ENCODE measurements at places on chromosomes 7 and 10.

DNA sequence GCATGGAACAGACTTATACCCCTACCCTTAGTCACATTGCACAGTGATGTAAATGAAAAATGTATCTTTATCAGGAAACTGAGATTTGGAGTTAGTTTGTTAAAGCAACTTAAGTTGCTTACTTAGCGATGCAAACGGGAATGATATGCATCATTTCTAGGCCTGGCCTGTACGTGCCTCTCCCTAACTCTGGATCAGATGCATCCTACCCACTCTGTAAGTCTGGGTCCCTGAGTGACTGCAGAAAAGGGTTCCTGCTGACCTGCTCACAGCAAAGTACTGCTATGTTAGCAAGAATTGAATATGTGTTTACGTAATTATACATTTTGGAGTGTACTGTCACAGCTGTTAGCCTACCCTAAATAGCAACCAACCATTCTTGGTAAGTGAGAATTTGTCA, 30.7 kb upstream of the PRTFDC1 start:
- no peak for DNase-seq

GRCh38 chr10:100972904-100973535, 3.7 kb downstream of the SEMA4G start:
- no peak for DNase-seq

- DNase-seq: no peak
Measured at GRCh38 chr10:48249763-48250351, 24.6 kb downstream of the FRMPD2 start.

DNA sequence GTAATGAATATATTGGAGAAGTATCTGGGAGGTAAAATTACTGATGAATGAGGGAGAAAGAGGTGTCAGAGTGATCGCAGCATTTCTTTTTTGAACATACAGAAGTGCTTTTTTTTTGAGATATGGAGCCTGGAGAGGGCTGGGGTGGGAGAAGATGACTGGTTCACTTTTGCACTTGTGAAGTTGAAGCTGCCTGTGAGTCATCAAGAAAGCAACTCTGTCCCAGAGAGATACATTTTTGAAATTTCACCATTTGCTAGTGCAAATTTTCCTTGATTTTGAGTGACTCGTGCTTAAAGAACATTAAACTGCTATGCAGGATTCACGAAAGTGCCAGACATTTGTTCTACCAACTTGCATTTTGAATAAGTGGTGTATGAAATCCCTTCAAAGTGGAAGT, 81.8 kb downstream of the ADRA2A start:
- DNase-seq: no peak

- DNase-seq: no peak
Measured at GRCh38 chr10:128926711-128927110, 540.3 kb upstream of the MGMT start.

DNA sequence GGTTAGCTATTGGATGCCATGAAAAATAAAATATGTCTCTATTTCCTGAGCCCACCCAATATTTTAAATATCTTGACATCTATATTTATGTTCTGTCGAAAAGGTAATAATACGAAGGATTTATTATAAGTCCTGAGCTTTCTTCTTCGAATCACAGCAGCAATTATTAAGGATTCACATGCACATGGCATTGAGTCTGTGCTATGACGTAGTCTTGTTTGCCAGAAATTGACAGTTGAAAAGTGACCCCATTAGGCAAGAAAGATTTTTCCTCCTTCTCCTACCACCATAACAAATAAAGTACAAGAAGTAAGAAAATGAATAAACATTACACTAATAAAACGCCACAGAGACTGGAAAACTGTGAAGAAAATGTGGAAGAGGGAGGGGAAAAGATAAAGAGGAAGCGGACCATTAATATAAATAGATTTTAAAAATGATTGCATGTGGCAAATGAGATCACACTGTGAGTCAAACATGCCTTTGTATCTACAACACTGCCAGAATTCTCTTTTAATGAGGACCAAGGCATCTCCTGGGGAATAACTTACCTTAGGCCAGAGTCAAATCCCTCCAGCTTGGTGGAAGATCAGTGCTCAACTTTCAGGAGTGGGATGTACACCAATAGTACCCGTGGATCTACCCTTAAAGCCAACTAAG, 21.6 kb downstream of the FZD1 start:
- no peak for DNase-seq

DNA sequence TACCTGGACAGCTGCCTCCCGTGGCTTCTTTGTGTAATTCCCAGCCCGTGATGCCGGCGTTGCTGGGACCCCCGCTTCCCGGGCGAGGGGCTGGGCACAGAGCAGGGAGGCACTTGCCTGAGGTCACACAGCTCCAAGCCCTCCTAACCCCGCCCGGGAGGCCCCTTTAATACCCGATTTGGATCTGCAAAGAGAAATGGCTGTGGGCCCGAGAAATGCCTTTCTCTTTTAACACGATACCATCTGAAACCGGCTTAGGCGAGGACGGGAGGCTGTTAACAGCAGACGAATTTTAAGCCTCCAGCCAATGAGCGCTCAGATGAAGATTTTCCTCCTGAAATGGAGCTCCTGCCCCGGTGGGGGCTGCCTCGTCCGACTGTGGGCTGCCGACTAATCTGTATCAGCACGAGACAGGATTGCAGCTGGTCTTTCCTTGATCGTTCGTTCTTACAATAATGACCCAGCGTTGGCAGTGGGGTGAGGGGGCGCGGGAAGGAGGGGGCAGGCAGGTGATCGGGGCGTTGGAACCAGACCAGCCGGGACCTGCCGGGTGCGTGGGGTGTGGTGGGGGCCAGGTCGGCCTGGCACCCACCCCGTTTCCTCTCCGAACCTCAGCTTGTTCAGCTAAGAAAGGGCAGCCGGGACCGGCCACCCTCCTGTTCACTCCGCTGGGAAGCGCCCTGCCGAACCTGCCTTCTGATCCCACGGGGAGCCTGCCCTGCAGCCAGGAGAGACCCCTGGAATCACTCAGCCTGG, 36.2 kb upstream of the FOXL3 start:
- DNase-seq: no peak

DNA sequence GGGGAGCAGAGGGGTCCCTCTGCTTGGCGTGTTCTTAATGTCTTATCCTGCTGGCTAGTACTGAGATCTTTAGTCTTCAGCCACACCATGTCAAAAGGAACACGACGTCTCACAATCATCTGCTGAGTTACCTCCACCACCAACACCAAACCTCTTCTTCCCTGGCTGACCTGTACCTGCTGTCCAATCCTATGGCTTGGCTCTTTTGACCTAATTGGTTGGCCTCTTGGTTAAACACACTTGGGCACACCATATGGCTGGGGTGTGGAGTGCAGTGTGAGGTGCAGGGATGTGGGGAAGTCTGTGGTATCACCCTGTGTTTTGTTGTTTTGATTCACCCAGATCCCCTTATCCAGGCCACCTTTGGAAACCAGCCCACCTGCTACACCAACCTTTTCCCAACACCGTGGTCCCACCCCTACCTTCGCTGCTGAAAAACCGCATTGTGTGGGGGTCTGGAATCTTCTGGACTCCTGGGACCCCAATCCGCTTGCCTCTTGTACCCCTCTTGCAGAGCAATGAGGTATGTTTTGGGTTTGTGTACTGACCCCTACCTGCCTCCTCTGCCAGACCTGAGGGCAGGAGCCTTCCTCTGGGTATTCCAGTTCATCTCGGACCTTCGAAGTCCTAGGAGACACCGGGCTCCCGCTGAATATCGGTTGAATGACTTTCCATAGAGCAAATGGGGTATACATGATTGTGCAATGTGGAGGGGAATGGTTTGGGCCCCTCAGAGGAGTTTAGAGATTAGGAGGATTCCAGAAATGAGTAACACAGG, 2.8 kb upstream of the LBX1 start:
- DNase-seq: no peak

DNA sequence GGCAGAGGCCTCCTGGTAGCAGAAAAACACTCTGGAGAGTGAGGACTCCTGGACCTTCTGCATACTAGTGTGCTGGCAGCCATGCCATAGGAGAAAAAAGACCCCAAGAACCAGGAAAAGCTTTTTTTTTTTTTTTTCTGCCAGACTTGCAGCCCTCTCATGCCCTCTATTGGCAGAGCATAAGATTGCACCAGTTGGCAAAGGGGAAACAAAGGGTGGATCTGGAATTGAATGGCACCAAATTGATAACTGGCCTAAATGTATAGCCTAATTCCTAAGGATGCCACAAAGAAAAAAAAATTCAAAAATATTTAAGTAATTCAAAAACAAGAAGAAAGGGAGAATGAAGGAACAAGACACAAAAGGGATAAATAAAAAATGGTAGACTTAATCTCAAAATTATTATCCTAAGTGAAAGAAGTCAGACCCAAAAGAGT, 112.5 kb upstream of the GHITM start:
- no peak for DNase-seq

GRCh38 chr10:113732966-113733365, 18.5 kb upstream of the PLEKHS1 start:
- no peak for DNase-seq

- no peak for DNase-seq
Measured at GRCh38 chr10:93859049-93859655, 34.6 kb upstream of the SLC35G1 start.

DNA sequence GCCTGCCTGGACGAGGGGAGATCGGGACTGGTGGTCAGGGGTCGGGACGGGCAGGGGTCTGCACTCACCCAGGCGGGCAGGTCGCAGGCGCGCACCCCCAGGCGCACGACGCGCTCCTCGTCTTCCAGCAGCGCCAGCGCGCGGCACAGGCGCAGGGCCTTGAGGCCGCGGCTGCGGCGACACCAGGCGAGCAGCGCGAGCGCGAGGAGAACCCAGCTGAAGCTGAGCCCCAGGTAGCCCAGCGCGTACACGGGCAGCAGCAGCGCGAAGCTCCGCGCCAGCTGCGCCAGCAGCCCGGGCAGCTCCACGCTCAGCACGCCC, 328 bp downstream of the ESYT2 start:
- DNase-seq: peak; percentile 38

- DNase-seq: peak; percentile 35
Measured at GRCh38 chr10:113961182-113962031, 82.3 kb upstream of the ADRB1 start.

- DNase-seq: no peak
Measured at GRCh38 chr7:134724606-134725005, 54.8 kb upstream of the CALD1 start.

GRCh38 chr7:17560516-17560915, 262.1 kb downstream of the AHR start:
- DNase-seq: no peak

GRCh38 chr10:68871105-68871711, 29.9 kb upstream of the DDX50 start:
- no peak for DNase-seq

DNA sequence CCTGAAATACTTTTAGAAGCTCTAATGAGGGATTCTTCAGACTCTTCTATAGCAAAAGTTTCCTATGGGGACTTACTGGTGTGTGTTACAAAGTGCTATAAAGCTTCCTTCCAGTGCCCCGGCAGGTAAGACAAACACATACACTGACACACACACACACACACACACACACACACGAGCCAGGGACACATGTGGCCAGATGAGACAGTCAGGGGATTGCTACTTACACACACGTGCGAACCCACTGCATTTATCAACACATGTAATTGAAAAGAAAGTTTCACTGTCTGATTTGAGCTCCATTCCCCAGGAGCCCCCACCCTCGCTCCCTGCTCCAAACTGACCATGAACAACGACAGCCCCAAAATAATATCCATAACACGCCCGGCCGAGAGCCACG, 119.8 kb downstream of the PRPF18 start:
- no peak for DNase-seq

DNA sequence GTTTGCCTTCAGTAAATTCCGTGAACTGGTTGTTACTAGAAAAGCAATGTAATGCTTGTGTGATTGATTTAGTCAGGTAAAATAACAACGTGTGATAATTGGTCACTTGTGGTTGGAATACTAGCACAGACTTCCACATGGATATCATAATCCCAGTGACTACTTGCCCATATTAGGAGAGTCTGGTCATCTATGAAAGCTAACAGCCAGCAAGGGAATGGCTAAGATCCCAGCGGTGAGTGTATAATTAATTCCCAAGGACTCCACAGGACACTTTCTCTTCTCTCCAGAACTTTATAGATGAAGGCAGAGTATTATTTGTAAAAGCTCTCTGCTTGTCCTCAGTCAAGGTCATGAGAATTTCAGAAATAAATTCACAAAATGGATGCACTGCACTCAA, 662.6 kb upstream of the TEX47 start:
- no peak for DNase-seq

DNA sequence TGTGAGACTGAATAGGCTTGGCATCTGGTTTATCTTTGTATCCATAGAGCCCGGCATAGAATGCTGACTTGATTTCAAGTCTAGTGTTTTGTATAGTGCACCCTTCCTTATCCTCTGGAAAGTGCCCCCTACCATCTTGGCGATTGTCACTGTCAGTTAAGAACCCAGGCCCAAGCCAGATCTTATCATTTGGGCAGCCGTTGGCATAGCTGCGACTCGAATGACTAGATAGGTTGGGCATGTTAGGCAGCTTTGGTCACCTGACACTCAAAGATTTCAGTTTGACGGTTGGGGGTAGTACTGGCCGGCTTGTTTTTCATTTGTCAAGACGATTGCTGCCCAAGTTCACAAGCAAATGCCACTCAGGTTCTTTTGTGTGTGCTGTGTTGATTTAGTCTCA, 6.6 kb downstream of the NIPSNAP2 start:
- DNase-seq: no peak
